ENCODE measurements at places on chromosomes 3 and 15.

DNA sequence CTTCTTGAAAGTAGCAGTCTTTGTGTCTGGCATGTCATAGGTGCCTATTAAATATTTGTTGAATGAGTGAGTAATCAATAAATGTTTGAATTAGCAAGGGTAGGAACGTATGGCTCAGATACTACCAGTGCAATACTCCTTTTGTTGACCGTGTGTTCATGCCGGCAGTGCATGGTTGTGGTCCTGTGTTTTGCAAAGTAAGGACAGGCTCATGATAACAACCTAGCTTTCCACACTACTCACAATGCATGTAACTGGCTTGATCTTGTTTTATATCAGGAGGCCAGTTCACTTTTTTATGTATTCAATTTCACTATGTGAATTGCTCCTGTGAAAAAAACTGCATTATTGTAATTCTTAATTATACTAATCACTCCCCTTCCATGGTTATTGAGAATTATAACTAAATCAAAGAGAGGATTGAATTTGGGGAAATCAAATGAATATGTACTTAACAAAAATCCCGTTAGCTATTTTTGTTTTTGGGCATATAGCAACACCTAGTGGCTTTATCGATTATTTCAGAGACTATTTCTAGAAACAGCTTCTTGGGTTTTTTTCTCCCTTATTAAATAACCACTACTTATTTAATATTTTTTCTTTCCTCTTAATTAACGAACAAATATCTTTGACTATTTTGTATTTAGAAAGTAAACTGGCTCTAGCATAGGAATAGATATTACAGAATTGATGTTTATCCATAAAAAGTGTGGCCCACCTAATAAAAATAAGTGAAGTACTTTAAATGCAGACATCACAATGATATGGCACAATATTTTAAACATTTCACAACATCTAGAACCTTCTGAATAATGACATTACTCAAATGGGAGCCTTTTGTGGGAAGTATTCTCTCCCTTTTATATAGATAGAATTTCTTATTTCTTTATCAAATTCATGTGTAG is 218.5 kb downstream of the BBX start:
- no peak for DNase-seq

GRCh38 chr3:7075901-7076300 is 215.0 kb downstream of the GRM7 start:
- DNase-seq, result no peak

GRCh38 chr15:44340410-44340809 is 51.9 kb downstream of the GOLM2 start:
- no peak for DNase-seq

DNA sequence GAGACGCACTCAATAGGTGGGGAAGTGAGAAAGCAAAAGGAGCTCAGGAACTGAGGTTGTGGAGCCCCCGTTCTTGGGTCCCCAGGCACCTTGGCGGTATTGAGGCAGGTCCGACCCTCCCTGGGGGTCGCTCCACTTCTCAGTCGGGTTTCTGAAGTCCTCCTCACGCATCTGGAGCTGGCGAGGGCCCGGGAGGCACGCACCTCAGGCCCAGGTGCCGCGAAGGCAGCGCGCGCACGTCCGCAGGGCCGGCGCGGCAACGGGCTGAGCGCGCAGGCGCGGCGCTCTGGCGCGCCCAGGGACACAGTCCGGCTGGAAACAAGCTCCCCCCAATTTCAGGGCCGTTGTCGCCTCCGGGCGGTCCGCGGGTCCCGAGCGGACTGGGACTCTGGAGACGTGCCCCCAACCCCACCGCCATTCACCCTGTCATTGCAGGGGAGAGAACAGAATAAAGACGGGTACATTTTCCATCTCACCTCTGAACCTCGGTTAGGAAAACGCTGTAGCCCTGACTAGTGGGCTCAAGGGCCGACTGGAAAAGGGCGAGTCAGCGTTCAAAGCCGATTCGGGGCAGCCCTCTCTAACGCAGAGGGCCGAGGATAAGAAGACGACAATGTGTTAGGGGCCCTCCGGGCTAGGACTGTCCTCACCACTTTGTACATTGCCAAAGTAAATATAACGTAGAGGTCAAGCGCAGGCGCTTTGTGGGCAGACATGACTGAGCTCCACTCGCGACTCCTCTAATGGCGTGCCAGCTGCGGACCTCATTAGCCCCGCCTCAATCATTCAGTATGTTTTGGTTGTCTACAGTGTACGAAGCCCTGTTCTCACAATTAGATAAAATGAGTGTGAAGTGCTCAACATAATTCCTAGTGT is at the start of gene ZNF770:
Gene ZNF770, minus strand, starts transcription at position 261 of the 876 bp plus-strand sequence. CDS start 4,853 bp downstream, outside the sequence.
- DNase-seq, result peak; percentile 92

- no peak for DNase-seq
Observed at GRCh38 chr3:77373619-77374018, 333.7 kb downstream of the ROBO2 start.

DNA sequence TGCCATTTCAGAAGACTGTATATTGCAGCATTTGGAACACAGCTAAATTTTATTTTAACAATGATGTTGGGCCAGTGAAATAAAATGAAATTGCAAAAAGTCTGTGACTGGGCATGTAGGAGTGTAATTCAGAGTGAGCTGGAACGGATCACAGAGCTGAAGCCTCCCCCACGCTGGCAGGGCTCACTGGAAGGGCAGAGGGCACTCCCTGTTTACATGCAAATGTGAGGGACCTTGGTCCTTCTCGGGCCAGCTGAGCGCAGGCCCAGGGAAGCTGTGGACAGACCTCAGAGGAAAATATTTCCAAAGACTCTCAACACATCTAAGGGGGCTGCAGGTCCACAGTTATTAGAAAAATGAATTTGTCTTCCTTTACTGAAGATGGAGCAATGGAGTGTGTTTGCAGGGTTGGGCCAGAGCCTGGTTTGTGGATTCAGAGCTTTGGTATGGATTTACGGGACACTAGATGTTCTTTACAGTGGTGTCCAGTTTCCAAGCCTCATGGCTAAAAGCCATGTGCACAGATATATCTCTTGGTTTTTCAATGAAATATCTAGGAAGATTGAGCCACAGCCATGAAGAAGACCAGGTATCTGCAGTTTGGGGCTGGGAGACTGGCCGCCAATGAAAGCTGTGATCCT is 32.0 kb downstream of the TRPM1 start:
- no peak for DNase-seq

DNA sequence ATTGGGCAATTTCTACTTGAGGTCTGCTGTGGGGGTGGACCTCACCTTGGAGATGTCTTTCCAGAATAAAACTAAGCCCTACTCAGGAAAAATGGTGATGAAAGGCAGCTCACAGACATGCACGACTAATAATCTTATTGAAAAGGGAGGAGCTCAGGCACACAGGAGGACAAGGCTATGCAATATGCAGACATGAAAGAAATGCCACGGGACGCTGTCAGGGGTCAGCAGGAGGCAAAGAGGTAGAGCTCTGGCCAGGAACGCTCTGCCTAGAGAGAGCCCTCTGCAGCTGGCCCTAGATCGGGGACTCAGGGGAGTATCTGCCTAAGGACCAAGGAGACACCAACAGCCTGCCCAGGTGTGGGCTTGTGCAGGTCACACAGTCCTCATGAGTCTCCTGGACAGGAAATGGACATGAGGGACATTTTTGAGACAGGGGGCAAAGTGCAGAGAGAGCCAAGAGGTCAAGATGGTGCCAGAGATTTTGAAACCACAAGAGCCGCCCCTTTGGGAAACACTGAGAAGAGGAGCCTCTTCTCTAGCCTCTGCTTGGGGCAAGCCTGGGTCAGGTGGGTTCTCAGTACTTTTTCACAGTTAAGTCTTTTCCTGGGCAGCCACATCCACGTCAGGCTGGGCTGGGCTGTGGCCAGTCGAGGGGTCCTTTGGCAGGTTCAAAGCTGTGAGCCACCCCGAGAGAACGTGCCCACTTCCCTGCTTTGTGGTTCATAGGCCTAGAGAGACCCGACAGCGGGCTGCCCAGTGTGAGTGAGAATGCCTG is 23.2 kb downstream of the EAF1 start:
- no peak for DNase-seq

GRCh38 chr3:68116580-68116979 is 462.2 kb upstream of the SUCLG2 start:
- DNase-seq, result no peak

All from osteocyte (in vitro differentiated cells).